ENCODE measurements at places on chromosomes 7 and 10.
A peak's percentile ranks its signal among the peaks of the same experiment; 100 is the strongest.

DNA sequence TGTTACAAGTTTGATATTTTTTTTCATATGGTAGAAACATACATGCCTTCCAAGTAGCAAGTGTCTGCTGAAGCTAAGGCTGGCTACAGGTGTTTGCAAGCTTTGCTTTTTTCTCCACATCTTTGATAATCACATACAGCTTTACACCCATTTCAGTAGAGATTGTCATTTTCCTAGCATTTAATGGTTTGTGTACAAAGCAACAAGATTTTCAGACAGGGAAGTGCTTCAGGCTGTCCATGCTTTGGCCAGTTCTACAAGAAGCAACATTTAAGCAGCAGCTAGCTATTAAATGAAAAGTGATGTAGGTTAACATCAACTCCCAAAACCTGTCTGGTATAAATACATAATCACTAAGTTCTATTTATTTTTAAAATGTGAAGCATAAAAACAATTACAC, 2.3 kb downstream of the HDAC9 start:
- no peak for DNase-seq

GRCh38 chr7:108415821-108416536, 40.3 kb downstream of the NRCAM start:
- peak; percentile 20 for DNase-seq

DNA sequence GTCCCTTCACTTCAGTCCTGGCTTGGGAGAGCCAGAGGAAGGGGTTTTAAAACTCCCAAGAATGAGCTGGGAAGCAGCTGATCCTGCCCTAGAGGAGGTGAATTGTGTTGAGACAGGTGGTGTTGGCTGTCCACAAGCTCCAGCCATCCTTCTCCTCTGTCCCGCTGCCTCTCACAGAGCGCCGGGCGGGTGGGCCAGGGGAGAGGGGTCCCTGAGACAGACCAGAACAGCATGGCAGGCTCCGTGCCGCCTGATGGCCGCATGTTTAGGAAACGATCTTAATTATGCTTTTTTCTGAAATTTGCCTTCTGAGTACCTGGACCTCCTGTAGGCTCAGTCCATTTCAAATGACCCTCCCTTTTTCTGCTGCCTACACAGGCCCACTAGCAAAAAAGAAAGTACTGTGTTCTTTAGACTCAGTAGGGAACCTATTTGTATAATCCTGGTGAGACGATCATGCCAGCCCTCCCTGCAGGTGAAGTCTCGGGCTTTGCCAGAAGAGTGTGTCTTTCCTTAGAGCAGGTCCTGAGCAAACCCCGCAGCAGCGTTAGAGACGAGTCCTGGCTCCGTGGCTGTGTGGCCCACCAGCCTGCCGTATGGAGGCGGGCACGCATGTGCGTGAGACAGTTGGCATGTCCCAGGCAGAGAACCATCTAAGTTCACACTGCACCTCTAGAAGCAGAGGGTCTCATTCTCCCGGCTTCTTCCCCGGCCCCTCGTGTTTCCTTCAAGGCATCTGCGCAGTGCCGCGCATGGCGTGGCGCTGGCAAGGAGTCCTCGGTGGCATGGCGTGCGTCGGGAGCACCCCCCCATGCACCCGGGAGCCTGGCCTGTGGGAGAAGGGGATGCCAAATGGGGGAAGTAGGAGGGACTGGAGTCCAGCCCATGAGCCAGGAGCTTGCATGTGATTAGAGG, 26.3 kb upstream of the PWWP2B start:
- DNase-seq: no peak

GRCh38 chr7:134988161-134988560, 1.9 kb downstream of the AGBL3 start:
- DNase-seq: no peak

DNA sequence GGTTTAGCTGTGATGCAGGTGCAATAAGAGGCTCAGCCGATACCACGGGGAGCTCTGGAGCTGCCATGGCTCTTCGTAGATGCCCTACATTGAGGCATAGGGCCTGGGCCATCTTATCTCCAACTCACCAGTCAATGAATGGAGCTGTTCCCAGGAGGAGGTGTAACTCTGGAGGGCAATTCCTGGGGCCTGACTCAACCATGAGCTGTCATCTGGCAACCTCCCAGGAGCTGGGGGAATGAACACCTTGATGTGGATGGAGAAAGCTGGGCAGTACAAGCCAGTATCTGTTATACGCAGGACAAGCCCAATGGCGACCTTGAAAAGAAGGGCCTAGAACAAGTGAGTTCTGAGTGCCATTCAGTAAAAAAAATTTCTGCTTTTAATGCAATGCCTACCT, 224.0 kb upstream of the PLXDC2 start:
- DNase-seq: peak; percentile 22

DNA sequence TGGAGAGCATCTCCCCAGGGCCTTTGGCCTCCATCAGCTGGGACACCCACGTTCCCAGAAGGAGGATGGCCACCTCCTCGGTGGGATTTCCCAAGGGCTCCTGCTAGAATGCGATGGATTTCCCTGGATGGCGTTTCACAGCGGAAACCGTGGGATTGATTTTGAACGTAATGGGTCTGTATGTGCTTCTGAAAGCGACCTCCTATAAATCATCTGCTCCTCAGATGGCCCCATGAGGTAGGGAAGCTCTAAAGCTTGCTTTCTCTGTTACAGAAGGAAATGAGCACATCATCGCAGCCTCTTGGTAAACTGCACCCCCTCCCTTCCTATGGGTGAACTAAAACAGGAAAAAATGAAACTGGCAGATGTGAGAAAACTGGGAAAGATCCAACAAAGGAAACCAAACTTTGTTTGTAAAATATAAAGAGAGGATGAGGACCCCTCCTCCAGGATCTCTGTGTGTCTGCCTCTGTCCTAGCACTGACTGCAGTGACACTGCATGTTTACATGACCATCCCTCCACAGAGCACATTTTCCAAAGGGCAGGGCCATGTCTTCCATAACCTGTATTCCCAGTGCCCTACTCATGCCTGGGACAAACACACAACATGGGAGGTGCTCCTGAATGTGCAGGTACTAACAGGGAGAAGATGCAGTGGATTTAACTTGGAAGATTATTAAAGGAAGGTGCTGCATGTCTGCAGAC, 57.6 kb downstream of the LYZL1 start:
- DNase-seq: no peak

- DNase-seq: no peak
These were observed 23.4 kb downstream of the LSMEM1 start for GRCh38 chr7:112504093-112504695.

- no peak for DNase-seq
These were observed 74.4 kb upstream of the SFMBT2 start for GRCh38 chr10:7485244-7485556.

GRCh38 chr7:71601851-71602250, 469.9 kb downstream of the GALNT17 start:
- no peak for DNase-seq

- DNase-seq: no peak
These were observed 13.7 kb upstream of the SEMA3C start for GRCh38 chr7:80932536-80932935.

DNA sequence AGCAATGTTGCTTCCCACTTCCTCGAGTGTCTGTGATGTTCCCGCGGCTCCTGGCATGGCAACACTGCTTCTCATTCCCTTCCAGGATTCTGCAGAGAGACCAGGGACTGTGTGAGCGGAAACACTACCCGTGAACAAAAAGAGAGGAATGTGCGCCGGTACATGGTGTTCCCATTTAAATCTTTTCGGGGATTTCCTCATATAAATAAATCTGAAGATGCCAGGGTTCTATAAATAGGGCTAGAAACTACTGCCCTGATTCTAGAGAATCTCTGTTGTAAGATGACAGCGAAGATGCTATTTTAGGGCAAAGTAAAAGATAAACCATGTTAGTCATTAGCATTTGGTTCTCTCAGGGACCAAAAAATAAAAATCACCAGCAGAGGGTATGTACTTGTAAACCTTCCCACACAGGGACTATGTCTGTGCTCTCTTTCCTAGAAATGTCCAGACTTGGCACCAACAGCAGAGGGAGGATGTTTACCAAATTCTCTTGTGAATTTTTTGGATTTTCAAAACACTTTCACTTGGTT, 92.2 kb upstream of the DDC start:
- DNase-seq: peak; percentile 14

- no peak for DNase-seq
These were observed 59.7 kb downstream of the MACC1 start for GRCh38 chr7:20157456-20157855.

GRCh38 chr10:11382187-11382586, 229.3 kb downstream of the USP6NL start:
- DNase-seq: no peak

DNA sequence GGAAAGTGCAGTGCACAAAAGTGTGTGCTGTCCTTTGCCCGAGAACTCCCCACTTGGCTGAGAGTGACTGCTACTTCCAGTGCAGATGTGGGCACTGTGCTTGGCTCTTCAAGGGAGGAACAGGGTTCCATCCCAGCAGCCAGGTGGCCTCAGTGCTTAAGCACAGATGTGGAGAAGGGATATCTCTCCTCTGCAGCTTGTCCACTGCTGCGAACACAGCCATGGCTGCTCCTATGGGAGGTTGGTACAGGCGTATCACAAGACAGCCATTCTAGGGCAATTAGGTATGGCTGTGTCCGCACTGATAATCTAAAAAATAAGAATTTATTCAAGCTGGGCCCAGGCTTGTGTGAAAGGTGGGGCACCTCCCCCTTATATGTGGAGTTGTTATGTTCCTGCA, 66.6 kb downstream of the GLCCI1 start:
- DNase-seq: no peak

- DNase-seq: no peak
These were observed 502.8 kb downstream of the SORCS1 start for GRCh38 chr10:106661767-106662140.

- no peak for DNase-seq
These were observed 56.4 kb upstream of the TAS2R16 start for GRCh38 chr7:123051916-123052315.

Data from fibroblast of skin of right quadriceps (primary cell).